ENCODE measurements at places on chromosomes 7 and 10.

DNA sequence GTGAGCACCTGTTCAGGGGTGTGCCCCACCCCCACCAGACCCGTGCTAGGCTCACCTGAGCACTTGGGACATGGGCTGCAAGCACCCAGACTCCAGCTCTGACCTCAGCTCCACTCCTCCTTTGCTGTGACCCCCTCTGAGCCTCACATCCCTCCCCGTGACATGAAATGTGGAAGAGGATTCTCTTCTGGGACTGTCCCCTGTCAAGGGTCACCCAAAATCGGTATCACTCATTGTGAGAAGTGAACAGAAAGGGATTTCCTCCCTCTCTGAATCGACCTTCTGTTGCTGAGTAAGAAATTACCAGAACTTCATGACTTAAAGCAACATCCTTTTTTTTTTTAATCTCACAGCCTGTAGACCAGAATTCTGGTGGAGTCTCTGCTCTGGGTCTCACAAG lies 6.2 kb upstream of the CHST15 start:
- no peak for DNase-seq

DNA sequence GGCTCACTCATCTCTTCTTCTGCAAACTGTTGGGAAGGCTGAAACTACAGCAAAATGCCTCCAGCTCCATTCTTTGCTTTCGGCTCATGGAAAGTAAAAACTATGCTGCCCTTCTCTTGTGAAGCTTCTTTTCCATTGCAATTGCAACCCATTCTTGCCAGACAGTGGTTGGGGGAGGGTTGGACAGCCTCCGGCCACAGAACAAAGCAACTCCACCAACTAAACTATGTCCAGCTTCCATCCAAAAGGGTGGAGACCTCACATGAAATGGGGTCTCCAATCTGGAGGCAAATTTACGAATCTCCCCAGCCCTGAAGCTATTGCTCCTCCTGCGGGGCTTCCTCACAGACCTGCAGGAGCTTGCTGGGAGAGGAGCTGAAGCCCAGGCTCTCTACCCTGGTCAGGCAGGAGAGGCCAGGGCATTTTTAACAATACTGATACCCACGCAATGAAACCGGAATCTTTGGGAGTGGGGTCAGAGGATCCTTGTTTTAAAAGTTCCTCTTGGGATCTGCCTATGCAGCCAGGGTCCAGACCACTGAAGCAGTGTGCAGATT lies 549 bp downstream of the GPNMB start:
- DNase-seq, result no peak

DNA sequence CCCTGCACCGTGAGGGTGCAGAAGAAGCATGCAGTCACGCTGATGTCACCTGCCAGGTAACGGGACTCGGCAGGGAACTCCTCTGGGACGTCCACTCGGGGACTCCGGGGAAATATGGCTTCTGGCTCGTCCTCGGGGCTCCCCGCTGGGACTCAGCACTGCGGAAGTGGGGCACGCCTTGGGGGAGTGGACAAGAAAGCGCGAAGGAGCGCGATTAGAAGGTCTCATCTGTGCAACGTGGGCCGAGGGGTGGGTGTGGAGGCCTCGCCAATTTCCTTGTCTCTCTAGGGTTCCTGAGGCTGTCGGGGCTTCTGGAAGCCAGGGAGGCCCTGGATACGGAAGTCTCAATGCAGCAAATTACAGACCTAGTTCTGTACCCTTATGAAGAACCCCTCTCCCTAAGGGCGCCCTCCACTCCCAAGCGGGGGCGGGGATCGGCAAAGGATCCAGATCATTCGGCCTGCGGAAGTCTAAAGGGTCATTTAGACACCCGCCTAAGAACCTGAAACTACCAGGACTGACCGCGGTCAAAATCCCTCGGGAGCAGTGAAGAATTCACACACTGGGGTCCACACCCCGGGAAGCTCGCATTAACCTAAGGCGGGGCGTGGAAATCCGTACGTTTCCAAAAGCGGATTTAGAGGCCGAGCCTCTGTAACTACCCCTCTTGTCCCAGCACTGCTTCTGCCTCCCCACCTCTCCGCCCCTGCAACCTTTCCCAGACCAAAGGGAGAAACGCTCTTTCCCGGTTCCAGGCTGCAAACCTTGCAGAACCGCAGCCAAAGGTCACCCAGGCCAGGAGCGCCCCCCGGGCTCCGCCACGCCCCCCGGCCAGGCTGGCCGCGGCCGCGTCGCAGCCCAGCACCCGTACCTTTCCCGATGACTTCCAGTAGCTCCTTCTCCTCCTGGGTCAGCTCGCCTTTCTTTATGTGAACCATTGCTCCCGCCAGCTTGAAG lies 640 bp downstream of the ANKMY2 start:
- no peak for DNase-seq

- DNase-seq, result no peak
Observed at GRCh38 chr10:1657479-1657878, 79.8 kb downstream of the ADARB2 start.

DNA sequence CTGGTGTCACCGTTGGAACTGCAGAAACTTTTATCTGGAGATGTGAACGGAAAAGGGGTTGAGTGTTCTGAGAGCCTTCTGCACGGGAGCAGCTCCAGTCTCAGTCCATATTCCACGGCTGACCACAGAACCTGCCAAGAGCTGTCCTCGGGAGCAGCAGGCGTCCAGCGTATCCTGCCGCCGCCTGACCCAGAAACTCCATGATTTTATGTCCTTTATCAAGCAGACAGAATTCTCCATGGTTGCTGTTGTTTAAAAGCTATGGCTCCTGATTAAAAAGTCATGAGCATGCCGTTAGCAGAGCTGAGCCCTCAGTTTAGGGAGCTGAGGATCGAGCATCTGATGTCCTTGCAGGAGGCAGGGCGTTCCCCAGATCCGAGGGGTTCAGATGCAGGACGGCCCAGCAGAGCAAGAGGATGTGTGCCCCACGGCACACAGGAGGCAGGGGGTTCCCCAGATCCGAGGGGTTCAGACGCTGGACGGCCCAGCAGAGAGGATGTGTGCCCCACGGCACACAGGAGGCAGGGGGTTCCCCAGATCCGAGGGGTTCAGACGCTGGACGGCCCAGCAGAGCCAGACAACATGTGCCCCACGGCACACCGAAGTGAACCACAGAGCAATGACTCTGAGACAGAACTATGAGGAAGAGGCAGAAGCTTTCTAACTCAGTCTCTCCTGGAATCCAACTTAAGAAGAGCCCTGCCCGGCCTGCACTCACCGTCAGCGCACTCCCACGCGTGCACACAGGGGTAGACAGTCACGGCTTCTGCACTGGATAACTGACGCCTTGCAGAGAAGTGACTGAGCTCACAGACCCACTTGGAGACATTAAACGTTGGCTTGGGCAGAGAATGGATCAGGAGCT lies 96.4 kb downstream of the WDR37 start:
- DNase-seq, result no peak

- no peak for DNase-seq
Observed at GRCh38 chr7:99155211-99155610, 11.3 kb upstream of the SMURF1 start.

DNA sequence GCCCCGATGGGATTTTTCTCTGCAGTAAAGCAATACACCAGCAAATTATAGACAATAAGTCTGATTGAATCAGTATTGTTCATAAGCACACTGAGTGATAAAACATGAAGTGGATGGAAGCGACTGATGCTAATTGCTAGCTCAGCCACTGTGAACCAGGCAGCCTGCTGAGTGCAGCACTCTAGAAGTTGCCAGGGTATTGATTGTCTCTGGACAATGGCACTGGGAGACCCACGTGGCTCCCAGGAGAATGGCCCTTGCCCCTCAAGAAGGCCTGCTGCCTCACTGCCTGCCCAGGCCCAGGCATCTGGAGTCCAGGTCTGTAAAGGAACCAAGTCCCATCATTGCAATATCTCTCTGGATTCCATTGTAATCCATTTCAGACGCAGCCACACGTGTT lies 80.4 kb upstream of the TCERG1L start:
- no peak for DNase-seq

DNA sequence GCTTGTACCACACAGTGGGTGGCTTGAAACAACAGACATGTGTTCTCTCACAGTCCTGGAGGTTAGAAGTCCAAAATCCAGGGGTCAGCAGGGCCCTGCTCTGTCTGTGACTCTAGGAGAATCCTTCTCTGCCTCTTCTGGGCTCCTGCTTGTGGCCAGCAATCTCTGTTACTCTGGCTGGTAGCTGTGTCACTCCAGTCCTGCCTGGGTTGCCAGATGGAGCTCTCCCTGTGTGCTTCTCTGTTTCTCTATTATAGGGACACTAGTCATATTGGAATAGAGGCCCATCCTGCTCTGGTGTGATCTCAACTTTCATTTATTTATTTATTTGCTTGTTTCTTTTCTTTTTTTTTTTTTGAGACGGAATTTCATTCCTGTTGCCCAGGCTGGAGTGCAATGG lies 276.6 kb upstream of the GALNT17 start:
- no peak for DNase-seq

DNA sequence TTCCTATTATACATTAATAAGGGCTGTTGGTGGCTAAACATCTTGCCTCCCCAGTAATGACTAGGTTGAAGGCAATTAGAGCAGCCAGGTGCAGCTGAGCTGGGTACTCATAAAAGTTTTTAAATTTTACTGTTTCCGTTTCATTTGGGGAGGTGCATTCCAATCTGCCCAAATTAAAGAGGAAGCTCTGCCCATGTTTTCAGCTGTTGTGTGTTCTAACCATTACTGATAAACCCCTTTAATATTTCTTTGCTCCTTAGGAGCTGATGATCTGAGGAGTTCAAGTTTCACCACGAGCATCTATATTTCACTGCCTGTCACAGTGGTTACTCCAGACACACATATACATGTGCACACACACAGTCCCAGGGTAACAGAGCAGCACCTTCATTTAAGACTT lies 94.4 kb downstream of the JAZF1 start:
- no peak for DNase-seq

GRCh38 chr10:71527135-71527534 lies 130.4 kb downstream of the CDH23 start:
- DNase-seq, result no peak

GRCh38 chr7:29965030-29965429 lies 24.6 kb downstream of the SCRN1 start:
- no peak for DNase-seq

- peak; percentile 16 for DNase-seq
Observed at GRCh38 chr10:14325325-14325955, 5.3 kb downstream of the FRMD4A start.

DNA sequence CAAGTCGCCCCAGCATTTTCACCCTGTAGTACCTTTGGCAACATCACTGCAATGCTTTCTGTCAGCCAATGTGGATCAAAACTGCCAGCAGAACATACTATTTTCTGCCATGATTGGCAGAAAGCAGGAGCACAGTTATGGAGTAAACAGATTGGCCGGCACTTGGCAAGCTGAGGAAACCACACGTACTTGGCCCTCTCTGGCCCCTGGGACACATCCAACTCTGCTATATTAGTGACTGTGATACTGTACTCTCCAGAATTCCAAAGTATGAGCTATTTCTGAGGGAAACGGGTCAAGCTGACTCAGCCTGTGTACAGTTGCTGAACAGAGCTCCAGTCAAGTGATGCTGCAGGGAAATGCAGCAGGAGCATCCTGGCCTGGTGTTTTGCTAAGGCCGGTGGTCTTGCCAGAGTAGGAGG lies 39.8 kb upstream of the LANCL2 start:
- no peak for DNase-seq

- DNase-seq, result no peak
Observed at GRCh38 chr7:137966641-137967142, 35.2 kb downstream of the CREB3L2 start.

DNA sequence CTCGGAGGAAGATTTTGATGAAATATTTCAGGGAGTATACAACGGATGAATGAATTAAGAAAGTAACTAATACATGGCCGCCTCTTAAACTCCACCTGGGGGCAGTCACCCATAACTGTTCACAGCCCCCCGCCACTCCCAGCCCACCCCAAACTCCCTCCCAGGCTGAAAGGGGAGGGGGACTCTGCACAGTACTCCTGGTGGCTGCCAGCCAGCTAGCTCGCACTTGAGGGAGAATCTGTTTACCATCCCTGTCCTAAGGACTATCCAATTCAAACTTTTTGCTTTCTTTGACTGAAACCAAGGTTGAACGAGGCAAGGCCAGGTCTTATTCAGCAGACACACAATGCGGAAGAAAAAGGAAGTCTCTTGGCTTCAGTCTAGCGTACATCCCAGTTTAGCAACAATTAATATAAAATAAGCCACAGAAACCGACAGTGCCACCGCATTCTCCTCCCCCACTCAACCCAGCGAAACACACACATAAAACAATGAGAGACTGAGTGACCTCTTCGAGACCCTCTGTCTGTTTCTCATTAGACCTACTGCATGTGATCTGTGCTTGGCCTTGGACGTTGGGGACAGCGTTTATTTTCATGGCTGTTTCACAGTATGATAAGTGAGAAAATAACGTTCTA lies 219.5 kb downstream of the GLI3 start:
- DNase-seq, result no peak

GRCh38 chr10:132397036-132397541 lies at the start of gene PWWP2B:
Gene PWWP2B, plus strand, starts transcription at chr10:132397200. Its CDS starts 27 bp downstream, at chr10:132397227.
- no peak for DNase-seq

DNA sequence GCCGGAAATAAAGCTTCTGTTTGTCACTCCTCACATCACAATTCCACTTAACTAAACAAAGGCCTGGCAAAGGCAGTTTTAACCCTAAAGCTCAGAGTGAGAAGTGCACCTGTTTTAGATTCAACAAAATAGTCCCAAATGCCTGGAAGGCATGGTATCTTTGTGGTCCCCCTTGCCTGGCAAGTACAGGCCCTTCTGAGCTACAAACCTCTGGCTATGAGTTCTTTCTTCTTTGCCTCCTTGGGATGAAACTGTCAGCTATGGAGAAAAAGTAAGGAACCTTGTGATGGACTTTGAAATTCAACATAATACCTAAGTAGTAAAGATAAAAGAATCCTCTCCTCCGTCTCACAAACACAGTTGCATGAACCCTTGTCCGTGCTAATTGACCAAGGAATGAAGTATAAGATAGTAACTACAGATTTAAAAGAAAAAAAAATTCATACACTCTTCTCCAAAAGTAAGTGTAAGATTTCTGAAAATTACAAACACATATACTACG lies 244.5 kb upstream of the ETV1 start:
- DNase-seq, result no peak

GRCh38 chr10:132448248-132448731 lies 51.3 kb downstream of the PWWP2B start:
- DNase-seq, result no peak

DNA sequence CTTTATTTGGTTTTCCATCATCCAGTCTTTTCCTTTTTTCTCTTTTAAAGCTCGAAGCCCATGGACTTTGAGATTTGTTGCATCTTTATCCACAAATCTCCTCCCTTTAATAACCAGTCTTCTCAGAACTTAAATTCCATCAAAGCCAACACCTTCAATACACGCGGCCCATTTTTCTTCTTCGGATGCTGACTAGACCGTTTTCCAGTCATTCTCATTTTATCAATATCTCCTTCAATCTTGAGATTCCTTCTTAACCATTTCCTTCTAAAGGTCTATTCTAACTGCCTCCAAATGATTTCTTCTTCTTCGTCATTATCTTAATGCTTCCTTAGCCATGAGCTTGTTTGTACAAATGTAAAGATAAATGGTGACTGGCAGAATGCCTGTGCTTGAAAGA lies 173.5 kb downstream of the BAMBI start:
- DNase-seq, result no peak
